ENCODE measurements at places on chromosomes 2 and 18.

- DNase-seq: no peak
These were observed 119.9 kb downstream of the PARD3B start for GRCh38 chr2:204665207-204665606.

DNA sequence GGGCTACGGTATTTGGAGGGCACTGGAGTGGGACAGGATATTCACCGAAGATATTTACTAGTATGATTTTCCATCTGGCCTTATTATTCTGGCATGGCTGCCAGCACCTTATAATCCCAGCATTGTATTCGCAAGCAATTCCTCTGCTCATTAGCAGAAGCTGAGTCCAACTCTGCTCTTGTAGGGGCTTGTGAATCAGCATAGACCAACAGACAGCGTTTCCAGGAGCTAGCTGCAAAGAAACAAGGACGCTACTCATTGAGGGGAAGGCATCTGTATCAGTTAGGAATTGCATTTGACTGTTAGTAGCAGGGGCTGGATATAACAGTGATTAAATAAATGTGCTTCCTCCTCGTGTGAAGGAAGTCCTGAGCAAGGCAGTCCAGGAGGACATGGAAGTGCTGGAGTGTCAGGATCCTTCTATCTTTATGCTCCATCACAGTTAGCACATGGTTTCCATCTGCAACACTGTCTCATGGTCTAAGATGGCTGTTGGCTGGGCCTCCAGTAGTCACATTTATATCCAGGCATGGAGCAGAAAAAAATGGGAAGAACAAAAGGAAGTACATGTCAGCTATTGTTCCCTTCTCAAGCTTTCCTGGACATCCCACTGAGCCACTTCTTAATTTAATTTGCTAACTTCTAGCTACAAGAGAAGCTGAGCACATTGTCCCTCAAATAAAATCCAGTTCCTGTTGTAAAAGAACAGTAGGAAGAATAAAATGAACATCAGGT, 214.1 kb downstream of the C1D start:
- no peak for DNase-seq

DNA sequence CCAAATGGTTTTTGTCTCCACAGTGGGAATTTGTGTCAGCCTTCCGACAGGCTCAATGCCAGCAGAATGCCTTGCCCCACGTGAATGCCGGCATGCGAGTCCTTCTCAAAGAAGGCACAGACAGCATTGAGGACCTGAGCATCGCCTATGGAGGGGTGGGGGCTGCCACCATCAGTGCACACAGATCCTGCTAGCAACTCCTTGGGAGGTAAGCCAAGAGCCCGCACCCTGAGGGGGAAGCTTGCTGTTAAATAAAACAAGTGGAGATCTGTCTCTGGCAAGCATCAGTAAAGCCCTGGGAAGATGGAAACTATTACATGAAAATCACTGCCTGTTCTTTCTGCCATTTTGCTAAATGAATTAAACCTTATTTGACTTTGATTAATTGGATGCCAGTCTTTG, 67.5 kb upstream of the BZW1 start:
- DNase-seq: no peak

GRCh38 chr2:206981086-206981674, 41.9 kb downstream of the CPO start:
- no peak for DNase-seq

DNA sequence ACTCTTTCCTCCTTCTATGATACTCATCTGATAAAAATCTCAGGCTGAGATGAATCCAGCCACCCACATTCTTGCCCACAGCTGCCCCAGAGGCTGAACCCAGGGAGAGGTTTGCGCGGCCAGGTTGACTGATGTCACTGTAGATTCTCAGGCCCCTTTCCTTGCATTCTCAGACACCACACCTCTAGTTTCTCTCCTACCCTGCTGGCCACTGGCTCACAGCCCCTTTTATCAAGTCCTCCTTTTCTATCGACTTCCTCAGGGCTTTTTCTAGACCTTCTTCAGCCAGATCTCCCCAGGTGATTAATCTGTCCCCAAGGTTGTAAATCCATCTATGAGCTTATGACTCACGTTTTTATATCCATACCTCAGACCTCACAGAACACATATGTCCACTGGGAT, 99.8 kb downstream of the TACR1 start:
- DNase-seq: no peak
